ENCODE measurements at places on chromosomes 2 and 18.

- DNase-seq, result no peak
Observed at GRCh38 chr2:32622570-32623310, 5.1 kb upstream of the TTC27 start.

DNA sequence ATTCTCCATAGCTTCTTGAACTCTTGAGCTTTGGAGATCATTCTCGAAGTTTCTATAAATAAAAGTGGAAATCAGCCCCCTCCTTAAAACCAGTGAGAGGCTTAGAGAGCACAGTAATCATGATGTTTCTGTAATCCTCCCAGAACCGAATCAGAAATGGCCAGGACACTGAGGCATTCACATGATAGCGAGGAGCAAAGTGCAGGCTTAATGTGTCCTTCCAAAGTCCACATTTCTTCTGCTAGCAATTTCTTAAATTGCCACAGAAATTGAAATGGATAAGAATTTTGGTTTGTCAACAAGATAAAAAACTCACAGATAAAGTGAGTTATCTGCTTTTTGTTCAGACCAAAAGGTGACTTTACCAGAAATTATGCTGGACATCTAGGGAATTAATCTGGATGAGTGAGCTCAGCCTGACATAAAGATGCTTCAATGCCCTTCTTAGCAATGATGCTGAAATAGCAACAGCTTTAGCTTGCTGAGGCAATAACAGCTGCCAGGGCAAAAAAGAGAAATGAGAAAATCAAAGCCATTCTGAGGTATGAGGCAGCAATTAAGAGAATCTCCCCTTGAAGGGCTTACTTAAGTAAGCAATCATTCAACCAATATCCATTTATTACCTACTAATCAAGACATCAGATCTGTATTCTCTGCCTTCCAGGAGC lies 82.4 kb upstream of the PHLPP1 start:
- no peak for DNase-seq

GRCh38 chr2:26696351-26696816 lies 3.9 kb downstream of the KCNK3 start:
- no peak for DNase-seq

GRCh38 chr2:68023904-68024303 lies 38.9 kb downstream of the C1D start:
- no peak for DNase-seq

- no peak for DNase-seq
Observed at GRCh38 chr18:63210521-63210920, 109.0 kb downstream of the BCL2 start.

- DNase-seq, result no peak
Observed at GRCh38 chr2:158115202-158115767, 13.6 kb downstream of the UPP2 start.

GRCh38 chr18:55189972-55190371 lies 230.7 kb upstream of the CCDC68 start:
- DNase-seq, result no peak

- no peak for DNase-seq
Observed at GRCh38 chr2:206198677-206199076, 39.0 kb downstream of the EEF1B2 start.

- no peak for DNase-seq
Observed at GRCh38 chr18:48595703-48596218, 56.9 kb downstream of the CTIF start.

DNA sequence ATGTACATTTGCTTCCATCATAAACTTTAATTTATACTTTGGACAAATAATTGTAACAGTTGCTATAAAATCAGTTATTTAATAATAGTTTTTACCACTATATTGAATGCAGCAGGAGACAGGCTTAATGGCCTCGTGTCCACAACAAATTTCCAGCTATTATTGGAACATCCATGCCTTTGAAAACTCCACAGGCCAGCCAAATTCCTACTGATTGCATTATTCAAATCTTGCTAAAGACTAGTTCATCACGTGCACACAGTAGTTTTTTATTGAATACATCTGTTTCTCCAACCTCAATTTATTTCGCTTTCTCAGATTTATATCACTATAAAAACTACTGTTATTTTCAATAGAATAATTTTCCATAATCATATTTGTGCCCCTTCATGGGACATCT lies 18.4 kb upstream of the PTPRM start:
- DNase-seq, result no peak

DNA sequence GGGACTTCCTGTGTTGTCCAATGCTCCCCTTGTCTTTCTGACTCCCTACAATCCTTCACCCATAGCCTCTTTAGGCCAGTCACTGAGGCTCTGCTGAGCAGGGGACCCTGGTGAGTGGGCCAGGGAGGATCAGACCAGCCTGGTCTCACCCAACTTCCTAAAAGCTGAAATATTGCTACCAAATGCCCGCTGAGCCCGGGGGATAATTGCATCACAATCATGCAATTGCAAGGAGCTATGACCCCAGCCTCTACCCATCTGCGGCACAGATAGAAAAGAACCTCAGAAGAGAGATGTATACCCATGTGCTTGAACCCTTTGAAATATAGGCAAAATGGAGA lies 3.7 kb upstream of the SP100 start:
- no peak for DNase-seq

- no peak for DNase-seq
Observed at GRCh38 chr2:60948926-60949579, 67.7 kb downstream of the REL start.

- DNase-seq, result peak; percentile 81
Observed at GRCh38 chr18:45291621-45292615, 323.4 kb upstream of the SLC14A2 start.

Measured in KBM-7 (cell line).